ENCODE measurements at places on chromosomes 5 and 9.

- no peak for DNase-seq
These were observed 62.2 kb downstream of the EPB41L4B start for GRCh38 chr9:109258481-109259302.

DNA sequence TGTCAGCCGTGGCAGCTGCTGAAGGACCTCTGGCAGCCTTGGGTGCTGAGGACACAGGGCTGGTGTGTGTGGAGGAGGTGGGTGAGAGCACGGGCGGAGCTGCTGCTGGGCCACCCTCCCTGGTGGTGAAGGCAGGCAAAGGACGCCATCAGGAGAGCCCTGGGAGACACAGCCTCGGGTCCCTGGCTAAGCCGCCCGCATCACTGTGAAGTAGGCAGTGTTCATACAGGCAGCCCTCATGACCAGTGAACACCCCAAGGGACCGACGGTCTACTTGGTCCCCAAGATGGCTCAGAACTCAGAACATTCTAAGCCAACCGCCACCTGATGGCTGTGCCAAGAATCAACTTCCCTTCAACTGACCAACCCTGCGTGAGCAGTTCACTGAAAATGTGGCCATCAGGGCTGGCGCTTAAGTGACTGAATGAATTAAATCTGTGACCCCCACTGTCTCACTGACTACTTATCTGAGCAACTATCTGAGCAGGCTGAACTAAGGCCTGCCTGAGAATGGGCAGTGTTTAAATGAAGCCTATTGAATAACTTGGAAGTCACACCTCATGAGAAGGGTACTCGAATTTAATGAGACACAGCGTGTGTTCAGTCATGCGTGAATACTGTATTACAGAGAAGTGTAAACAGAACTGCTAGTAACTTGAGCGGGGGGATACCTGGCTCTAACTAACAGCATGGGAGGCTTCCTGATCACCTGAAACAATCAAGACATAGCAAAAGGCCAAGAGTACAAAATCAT, 54.7 kb upstream of the SIMC1 start:
- no peak for DNase-seq

DNA sequence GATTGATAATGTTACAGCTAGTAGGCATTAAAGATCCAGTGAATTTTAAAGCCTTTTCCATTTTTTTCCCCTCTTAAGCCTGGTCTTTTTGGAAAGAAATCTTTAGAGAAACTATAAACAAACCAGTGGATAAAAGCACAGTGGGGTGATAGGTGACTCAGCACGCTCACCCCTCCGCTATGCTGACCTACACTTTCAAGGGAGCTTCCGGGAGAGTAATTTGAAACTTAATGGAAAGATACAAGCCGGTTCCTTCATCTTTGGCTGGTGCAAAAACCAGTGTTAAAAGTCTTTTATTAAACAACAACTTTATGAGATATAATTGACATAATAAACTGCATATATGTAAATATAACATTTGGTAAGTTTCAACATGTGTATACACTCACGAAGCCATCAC, 27.0 kb upstream of the ALDOB start:
- no peak for DNase-seq

DNA sequence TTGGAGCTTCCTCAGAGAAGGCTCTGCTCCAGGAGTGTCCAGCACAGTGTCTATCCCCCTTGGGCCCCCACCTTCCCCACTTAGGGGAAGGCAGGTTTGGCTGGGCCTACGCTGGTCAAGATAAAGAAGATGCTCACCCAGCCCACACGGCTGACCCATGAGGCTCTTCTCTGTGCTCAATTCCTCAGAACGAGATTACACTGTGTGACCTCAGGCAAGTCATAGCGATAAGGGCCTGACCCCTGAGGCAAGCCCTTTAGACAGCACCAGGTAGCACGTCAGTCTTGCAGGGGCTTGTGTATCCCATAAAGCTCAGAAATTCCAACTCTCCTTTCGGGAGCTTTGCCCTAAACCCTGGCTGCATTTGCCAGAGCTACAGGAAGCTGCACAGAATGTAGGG, 32.6 kb downstream of the CORO2A start:
- no peak for DNase-seq

DNA sequence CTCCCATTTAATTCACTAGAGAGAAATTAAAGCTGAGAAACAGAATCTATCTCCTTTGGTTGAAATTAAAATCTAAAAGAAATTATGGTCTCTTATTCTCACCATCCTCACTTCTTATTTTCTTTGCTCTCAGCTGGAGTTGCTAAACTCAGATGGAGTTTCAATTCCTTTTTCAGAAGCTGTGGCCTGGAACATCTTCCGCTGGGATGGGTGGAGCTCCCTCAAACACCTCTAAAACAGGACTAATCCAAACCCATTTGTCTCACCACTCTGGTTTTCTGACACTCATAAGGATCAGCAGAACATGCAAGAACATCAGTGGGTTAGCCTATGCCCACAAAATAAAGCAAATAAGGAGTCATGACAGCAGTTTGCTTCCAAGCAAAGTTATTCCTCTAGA, 39.6 kb upstream of the CEP78 start:
- DNase-seq: no peak

DNA sequence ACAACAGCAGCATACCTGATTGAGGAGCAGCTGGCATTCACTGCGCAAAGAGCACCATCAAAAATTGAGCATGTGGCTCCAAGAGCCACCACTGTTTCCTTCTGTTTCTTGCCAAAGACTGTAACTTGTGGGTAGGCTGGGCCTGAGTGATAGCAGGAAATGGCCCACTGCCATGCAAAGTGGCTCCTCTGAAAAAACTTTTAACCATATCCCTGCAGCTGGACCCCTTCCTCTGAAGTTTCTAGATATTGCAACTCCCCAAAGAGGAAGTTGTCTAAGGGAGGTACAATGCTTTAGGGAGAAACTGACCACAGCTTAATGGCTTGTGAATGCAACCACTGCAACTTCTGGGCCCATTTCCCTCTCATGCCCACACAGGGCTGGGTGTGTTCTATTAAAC, 355.4 kb upstream of the PDE4D start:
- DNase-seq: no peak

GRCh38 chr9:4781408-4781807, 11.3 kb upstream of the RCL1 start:
- DNase-seq: no peak

DNA sequence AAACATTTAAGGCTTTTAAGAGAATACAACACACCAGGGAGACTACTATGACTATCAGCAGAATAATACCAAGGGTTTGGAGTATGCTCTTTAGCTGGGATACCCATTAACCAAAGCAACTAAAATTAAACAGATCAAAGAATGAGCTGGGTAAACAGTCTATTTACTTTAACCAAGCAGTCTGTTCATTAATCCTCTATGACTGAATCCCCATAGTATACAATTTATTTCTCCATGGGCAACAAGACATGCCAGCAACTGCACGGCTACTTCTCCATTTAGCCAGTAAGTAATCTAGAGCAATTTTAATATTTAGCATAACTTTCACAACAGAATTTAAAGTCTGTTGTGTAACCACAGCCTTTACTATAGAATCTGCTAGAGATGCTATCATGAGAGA, 77.6 kb downstream of the CDO1 start:
- no peak for DNase-seq

GRCh38 chr5:61397937-61398336, 65.9 kb downstream of the ZSWIM6 start:
- no peak for DNase-seq

DNA sequence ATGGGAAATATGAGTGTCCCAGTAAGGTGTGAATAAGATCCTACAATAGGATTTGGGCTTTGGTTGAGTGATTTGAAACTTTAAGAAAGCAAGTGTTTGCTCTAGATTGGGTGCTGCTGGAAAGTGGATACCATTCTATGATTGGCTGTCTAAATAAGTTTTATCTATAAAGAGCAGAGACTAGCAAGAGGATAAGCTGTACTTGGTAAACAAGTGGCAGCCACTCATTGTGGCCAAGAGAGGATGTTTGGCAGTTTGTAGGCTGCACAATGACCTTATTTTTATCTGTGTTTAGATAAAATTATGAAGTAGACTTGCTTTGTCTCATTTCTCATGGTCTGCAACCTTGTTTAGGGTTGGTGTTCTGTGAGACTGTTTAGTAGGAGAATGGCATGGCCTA, 341.6 kb upstream of the PIK3R1 start:
- DNase-seq: no peak

GRCh38 chr9:135105938-135106491, 18.5 kb downstream of the OLFM1 start:
- no peak for DNase-seq
